Left lung (tissue), 14 donors: ENCODE measurements at places on chromosomes 2 and 18. TPM values are rescaled to one million over a fixed set of nuclear protein-coding genes. Genes with fewer than 3 reads are reported as not detected.

The SLC20A1 gene
- total RNA-seq, result 40.5 TPM

The LIMS4 gene
- total RNA-seq, result 2.0 TPM

The ZNF804A gene
- total RNA-seq, result 0.52 TPM

The DPP4 gene
- total RNA-seq, result 28.0 TPM

The IL1RL1 gene
- total RNA-seq, result 72.2 TPM

The FEV gene
- total RNA-seq, result not detected

The PARD6G gene
- 6.9 TPM for total RNA-seq

The DCDC2C gene
- total RNA-seq, result not detected

The PROKR1 gene
- not detected for total RNA-seq

The ANKRD29 gene
- 51.9 TPM for total RNA-seq

The CTAGE1 gene
- not detected for total RNA-seq

The UNC80 gene
- total RNA-seq, result 0.06 TPM

The IL1R1 gene
- 224 TPM for total RNA-seq

The RNU2-63P gene
- not detected for total RNA-seq

The CNGA3 gene
- total RNA-seq, result not detected

The GATA6 gene
- total RNA-seq, result 20.6 TPM
